ENCODE measurements at places on chromosomes 16 and 17.
A peak's percentile ranks its signal among the peaks of the same experiment; 100 is the strongest.

- no peak for DNase-seq
Observed at GRCh38 chr16:427250-427649, 1.8 kb downstream of the RAB11FIP3 start.

DNA sequence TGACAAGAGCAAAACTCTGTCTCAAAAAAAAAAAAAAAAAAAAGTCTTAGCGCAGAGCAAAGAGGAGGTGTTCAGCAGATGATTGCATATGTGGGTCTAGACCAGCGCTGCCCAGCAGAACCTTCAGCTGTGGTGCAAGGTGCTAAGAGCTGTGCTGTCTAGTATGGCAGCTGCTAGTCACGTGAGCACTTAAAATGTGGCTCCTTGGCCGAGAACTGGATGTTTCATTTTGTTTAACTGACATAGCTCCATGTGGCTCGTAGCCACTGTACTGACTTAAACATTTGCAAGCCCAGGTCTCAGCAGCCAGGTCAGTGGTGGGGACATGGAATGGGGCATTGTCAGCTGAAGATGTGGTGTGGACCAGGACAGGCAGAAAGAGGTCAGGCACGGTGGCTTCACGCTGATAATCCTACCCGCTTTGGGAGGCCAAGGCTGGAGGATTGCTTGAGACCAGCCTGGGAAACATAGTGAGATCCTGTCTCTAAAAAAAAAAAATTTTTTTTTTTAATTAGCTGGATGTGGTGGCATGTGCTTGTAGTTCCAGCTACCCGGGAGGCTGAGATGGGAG, 9.2 kb downstream of the C1QTNF1 start:
- no peak for DNase-seq

- DNase-seq, result no peak
Observed at GRCh38 chr17:9533441-9533840, 42.2 kb downstream of the STX8 start.

DNA sequence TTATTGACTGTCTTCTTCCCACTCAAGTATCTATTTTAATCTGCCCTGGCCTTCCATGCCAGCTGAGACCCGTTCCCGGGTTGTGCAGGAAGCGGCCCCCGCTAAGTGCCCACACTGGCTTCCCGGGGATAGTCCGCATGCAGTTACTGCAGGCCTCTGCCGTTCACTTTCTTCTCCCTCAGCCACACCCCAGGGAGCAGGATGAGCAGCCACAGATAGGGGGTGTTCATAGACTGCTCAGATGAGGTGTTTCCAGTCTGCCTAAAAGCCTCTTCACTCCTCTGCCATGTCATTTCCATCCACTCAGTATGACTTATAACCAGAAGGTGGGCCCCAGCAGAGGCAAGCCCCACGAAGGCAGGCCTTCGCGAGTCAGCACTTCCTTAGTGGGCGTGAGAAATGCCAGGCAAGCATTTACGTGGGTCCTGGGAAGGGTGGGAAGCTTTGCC, 7.7 kb downstream of the MED9 start:
- no peak for DNase-seq

- peak; percentile 80 for DNase-seq
Observed at GRCh38 chr17:39069114-39069756, 82.2 kb downstream of the PLXDC1 start.

GRCh38 chr17:28290703-28291102, 28.3 kb upstream of the TMEM97 start:
- DNase-seq, result no peak

- peak; percentile 73 for DNase-seq
Observed at GRCh38 chr16:53061701-53062159, 6.9 kb downstream of the CHD9 start.

GRCh38 chr16:82701442-82701955, 74.7 kb downstream of the CDH13 start:
- no peak for DNase-seq

DNA sequence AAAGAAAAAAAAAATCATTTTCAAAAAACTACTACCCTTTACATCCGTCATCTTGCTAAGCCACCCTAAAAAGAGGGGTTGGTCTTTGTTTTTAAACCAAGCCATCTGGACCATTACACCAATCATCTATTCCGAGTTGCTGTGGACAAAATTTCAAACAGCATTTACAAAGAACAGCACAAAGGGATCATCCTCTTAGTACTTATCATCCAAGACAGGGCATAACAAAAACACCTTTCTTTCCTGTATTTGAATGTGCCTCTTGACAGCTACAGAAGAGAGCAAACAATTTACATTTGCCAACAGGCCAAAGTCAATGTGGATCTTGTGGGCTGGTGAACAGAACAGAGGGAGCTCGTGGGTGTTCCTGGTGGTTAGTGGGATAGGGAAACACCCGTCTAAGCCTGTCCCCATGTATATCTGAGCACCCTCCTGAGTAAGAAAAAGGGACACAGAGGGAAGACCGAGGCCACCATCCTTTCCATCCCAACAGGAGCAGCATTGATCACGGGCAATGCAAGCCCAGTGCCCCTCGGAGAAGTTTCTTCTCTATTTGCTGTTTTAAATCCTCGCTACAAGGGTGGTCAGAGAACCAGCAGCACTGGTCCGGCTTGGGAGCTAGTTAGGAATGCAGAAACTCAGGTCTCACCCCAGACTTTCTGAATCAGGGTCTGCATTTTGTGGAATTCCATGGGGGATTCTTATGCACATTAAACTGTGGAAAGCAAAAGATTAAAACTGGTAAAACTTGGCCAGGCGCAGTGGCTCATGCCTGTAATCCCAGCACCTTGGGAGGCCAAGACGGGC, 1.9 kb downstream of the SLC39A11 start:
- DNase-seq, result no peak

DNA sequence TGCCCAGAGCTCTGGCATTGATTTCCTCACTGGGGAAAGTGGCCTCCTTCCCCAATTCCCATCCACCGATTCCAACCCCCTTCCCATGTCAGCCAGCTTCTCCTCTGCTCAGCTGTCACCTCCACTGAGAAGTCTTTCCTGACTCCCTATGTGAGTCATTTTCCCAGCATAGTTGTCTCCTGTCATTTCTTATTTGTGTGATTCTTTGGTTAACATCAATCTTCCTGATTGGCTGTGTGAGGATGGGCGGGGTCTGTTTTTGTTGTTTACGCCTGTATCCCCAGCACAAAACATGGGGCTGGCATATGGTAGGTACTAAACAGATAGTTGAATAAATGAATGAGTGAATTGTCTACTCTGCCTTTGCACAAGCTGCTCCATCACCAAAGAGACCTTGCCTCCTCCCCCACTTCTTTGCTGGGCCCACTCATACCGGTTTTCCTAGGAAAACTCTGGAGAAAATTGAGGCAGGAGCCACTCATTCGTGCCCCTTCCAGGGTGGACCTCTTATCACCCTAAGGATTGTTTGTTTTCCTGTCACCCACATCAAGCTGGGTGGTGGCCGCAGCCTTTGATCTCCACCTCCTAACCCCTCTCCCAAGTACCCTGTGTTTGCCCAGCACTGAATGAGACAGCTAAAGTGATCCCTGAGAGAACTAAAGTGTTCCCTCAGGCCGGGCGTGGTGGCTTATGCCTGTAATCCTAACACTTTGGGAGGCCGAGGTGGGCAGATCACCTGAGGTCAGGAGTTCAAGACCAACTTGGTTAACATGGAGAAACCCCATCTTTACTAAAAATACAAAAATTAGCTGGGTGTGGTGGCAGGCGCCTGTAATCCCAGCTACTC, 1.2 kb upstream of the GRB7 start:
- no peak for DNase-seq

GRCh38 chr16:622920-623280, 7.9 kb upstream of the WFIKKN1 start:
- no peak for DNase-seq

GRCh38 chr16:81515281-81515680, 70.7 kb downstream of the CMIP start:
- no peak for DNase-seq

- no peak for DNase-seq
Observed at GRCh38 chr17:50830352-50830751, 5.0 kb upstream of the WFIKKN2 start.

- DNase-seq, result no peak
Observed at GRCh38 chr16:19980632-19981265, 92.9 kb downstream of the GPR139 start.

DNA sequence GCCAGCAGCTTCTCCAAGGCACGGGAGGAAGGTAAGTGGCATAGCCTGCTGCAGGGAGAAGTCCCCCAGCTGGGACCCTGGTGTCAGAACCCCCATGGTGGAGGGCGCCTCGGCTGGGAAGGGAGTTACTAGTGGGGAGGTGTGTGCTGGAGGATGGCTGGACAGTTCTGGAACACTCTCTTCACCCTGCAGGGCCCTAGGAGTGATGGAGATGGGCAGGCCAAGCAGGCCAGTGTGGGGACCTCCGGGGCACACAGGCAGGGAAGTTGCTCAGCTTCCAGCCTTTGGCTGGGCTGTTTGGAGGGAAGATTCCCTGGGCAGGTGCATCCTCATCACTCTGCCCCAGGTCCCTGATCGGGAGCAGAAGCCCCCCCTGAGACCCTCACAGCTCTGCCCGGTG, 696 bp downstream of the C17orf99 start:
- no peak for DNase-seq

DNA sequence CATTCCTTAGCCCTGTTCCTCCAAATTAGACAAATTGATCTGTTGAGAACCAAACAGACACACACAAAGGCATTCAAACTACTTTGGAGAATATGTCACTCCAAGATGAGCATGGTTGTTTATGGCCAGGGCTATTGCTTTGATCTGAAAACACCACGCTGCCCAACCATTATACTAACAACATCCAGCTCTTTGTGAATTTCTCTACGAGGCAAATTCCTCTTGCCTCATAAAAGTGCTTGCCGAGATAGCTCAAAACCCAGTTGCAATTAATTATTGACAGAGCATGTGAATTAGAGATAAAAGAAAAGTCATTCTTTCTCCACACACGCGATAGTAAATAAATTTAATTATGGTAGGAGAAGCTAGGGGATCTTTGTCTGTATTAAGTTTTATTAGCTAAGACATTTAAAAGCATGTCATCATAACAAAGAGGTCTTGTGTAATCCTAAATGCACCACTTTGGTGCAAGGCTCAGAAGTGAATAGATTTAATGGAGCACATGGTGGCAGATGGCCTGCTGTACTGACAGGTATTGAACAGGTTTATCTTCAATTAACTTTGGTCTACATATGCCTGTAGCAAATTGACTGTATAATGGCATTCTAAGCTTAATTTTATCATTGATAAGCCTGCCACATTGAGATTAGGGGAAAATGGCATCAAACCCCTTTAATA, 441.8 kb downstream of the HS3ST4 start:
- no peak for DNase-seq

GRCh38 chr16:70575376-70575775, 51.8 kb downstream of the SF3B3 start:
- DNase-seq, result no peak

- DNase-seq, result no peak
Observed at GRCh38 chr16:65769776-65770438, 596.6 kb upstream of the CDH5 start.

GRCh38 chr17:4807605-4808377, 839 bp downstream of the PLD2 start:
- DNase-seq, result peak; percentile 52

DNA sequence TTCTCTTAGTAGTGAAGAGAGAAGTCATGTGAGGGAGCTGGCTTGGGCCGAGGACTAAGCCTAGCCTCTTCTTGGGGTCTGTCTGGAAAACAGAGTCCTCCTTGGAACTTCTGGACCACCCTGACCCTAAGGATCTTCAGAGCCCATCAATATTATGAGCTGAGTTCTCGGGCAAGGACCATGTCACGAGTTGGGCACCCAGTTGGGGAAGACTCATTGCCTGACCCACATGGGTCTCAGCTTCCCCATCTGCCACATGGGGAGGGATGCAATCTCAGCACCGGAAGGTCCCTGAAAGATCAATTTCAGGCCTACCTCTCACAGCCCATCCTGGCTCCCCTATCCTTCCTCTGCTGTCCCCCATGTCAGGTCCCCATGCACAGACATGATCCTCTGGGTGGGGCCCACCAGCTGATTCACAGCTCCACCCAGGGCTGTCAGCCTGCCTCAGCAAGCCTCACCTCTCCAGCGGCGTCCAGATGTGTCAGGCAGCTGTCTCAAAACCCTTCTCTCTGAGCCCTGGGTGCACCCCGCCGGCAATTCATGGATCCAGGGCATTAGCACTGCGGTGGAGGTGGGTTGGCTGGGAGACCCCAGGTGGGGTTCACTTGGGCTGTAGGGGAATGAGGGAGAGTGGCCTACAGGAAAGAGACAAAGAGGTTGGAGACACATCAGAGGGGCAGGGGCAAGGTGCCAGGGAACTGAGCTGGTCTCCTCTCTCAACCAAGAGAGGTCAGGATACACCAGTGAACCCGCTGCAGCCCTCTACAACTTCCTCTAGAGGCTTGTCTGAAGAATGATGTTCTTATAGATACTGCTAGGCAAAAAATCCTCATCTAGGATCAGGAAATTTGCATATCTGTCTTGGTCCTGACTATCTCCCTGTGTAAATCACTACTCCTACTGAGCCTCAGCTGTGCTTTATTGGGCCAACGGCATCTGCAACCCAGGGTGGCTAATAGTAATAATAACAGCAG, 1.8 kb downstream of the NLRP1 start:
- DNase-seq, result no peak

DNA sequence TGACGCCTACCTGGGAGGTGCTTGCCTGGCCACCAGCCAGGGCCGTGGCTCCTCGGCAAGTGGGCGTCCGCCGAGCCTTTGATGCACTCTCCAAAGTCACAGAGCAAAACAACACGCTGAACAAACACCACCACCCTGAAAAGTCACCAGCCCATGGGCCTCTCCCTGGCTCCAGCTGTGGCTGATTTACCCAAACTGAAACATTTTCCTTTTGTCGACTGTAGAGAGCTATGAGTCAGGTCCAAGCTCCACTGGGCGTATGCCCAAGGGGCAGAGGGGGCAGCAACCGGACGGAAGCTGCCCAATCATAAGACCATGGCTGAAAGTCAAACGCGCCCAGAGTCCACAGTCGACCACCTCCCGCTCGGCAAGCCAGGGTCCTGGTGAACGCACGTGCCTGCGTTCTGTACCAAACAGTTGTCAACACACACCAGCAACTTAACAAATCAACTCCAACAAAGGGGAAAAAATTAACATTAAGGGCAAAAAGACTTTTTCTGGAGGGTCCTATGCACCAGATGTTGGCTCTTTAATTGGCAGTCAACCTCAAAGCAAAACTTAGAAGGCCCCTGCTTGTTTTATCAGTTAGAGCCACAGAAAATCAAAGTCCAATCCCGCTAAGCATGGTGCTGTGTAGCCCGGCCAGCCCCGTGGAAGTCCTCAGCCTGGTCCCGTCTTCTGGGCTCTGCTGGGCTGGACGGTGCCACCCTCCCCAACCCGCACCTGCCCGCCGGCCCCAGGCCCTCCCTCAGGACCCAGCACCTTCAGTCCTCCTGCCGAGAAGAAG, 47.3 kb downstream of the TBC1D16 start:
- DNase-seq, result no peak

GRCh38 chr16:84992717-84993075, 18.6 kb downstream of the ZDHHC7 start:
- DNase-seq, result no peak

GRCh38 chr16:27437946-27438345, 36.0 kb downstream of the IL21R start:
- no peak for DNase-seq
